ENCODE measurements at places on chromosomes 1 and 21.

GRCh38 chr1:87176514-87176913 is 152.2 kb upstream of the LMO4 start:
- ATAC-seq = no peak

- ATAC-seq = peak; percentile 57
These were observed 113.2 kb downstream of the LRRC53 start for GRCh38 chr1:74399249-74399648.

DNA sequence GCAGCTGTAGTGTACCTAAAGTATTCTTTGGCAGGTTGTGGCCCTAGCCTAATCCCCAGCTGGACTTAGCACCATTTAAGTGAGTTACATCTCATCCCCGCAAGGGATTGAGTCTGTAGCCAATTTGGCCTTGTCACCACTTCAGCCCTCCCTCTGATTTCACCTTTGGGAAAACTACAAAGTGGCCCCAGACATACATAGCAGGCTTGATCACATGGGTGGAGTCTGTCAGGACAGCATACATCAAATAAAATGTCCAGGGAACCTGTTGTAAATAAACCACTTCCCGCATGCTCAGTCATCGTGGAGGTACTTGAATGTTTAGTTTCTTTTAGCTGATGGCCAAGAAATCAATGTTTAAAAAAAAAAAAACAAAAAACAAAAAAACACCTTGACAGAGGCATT is 142.5 kb downstream of the DHRS3 start:
- peak; percentile 20 for ATAC-seq

GRCh38 chr1:62436039-62436465 is 797 bp upstream of the USP1 start:
- peak; percentile 77 for ATAC-seq

- ATAC-seq = no peak
These were observed 57.2 kb downstream of the CD46 start for GRCh38 chr1:207808911-207809555.

- no peak for ATAC-seq
These were observed 66.2 kb upstream of the RNPC3 start for GRCh38 chr1:103459346-103459745.

DNA sequence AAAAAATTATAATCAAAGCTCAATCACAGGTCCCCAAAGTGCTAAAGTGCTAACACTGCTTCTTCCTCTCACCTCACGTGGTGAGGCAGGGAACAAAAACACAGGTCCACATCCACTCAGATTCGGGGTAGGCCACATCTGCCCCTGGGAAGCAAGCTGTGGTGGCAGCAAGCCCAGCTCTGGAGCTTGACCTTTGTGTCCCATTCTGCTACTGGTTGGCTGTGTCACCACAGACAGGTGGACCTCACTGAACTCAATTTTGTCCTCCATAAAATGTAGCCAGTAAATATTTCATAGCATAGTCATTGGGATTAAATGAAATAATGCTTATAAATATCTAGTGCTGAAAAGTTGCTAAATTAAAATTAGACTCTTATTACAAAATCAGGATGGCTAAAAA is 8.5 kb downstream of the AZIN2 start:
- no peak for ATAC-seq
